ENCODE measurements at places on chromosomes 1 and 21.
A peak's percentile ranks its signal among the peaks of the same experiment; 100 is the strongest.

DNA sequence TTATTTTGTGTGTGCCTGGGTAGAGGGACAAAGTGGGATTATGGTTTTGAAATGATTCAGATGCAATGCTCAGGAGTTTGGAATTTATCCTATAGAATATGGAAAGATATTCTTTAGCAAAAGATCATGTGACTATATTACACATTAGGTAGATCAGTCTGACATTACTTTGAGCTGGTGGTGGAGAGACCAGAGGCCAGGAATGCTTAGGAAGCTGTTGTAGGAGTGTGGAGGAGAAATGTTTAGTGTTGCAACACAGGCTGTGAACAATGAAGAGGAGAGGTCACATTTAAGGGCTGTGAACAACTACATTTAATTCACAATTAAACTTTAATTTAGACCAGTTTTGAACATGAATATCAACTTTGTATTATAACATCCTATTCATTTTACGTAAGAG lies 45.3 kb upstream of the PODN start:
- DNase-seq, result peak; percentile 41

- DNase-seq, result no peak
Observed at GRCh38 chr1:160214481-160215140, 9.4 kb downstream of the PEA15 start.

DNA sequence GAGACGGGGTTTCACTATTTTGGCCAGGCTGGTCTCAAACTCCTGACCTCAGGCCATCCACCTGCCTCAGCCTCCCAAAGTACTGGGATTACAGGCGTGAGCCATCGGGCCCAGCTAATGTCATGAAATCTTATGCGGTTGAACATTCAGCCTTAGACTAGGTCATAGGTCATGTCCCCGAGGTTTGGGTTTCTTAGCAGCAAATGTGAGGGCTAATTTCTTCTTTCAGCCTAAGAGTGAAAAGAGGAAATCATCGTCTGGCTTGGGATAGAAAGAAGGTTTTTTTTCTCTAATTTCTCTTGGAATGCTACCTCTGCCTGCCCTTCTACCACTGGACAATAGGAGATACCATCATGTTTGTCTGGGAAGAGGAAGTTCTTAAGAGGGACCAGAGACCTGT lies 18.0 kb upstream of the PIK3CD start:
- DNase-seq, result no peak

DNA sequence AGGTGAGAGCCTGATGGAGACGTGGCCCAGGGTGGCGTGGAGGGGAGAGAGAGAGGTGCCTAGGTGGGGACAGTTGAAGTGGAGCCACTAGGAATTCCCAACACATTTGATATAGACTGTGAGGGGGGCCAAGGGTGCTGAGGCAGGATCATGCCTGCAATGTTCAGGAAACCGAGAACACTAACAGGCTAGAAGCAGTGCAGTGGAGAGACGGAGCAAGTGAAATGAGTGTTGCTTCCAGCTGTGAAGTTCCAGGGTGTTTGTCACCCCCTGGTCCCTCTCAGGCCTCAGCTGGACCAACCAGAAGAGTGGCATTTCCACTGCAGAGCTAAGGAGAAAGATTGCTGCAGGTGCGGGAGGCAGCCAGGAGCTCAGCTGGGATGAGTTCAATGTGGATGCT lies 127.1 kb downstream of the RIPK4 start:
- DNase-seq, result no peak

GRCh38 chr1:29055160-29055559 lies 68.5 kb downstream of the TMEM200B start:
- DNase-seq, result no peak

DNA sequence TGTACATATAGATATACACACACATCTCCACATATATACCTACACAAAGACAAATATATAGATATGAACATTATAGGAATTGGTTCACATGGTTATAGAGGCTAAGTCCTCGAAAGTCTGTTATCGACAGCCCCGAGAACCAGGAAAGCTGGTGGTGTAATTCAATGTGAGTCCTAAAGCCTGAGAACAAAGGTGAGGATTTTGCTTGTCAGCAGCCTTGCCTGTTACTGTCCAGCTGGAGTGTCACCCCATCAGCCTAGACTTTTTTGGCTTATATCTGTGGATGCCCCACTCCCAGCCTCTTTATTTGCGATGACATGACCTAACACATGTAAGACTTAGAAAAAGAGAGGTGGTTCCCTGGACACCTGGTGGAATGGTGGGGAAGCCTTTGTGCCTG lies 97.0 kb downstream of the GIPC2 start:
- no peak for DNase-seq

- no peak for DNase-seq
Observed at GRCh38 chr1:227777156-227777555, 38.3 kb upstream of the PRSS38 start.

- DNase-seq, result no peak
Observed at GRCh38 chr1:35334485-35334884, 66.0 kb downstream of the ZMYM4 start.

DNA sequence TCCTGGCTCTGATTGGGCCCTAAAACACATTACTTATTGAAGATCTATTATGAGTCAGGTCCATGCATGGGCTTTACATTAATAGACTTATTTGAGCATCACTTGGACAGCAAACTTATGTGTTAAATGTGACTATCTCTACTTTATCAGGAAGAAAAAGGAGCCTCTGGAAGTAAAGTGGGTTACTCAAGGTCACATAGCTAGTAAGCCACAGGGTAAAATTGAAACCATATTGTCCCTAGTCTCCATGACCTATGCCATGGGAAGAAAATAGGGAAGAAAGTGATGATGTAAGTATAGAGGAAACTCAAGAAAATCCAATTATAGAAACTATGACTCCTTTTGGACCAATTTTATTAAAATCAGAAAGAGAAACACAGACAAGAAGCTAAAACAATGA lies 555.3 kb downstream of the NUF2 start:
- no peak for DNase-seq

- DNase-seq, result no peak
Observed at GRCh38 chr1:100481303-100481702, 56.6 kb upstream of the GPR88 start.

- no peak for DNase-seq
Observed at GRCh38 chr1:180947499-180947885, 34.8 kb downstream of the KIAA1614 start.

GRCh38 chr1:186183219-186183618 lies 191.8 kb downstream of the TPR start:
- peak; percentile 96 for DNase-seq

DNA sequence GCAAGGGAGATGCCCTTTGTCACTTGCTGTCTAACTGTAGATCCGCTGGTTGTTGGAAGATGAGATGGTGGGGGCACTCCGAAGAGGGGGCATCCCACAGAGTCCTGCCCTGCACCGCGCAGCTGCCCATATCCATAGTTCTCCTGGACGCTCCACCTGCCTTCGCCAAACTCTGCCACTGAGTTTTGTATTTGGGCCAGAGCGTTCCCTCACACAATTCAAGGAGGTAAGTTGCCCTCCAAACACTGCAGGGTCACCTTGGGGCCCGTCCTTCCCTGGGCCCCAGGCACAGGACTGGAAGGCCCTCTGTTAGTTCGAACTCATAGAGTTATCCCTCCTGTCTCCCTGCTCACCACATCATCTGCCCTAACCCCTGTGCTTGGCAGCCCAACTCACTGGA lies 22.1 kb downstream of the HYI start:
- no peak for DNase-seq

GRCh38 chr1:205424901-205425600 lies 3.2 kb upstream of the LEMD1 start:
- DNase-seq, result no peak

DNA sequence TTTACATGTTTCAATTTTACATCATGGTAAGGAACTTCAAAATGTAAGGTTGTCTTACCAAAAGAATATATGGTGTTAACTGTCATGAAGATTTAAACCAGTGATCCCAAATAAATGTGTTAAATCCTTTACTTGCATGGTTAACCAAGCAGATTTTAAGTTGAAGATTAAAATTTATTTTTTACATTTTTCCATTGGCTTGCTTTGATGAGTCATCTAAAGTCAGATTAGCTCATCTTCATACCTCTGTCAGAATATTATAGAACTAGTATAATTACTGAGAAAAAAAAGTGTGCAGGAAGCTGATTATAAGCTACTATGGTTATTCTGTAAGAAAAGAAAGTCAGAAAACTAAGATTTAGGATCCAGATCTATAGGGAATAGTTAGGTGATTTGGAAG lies 95.3 kb upstream of the DPH5 start:
- no peak for DNase-seq

- DNase-seq, result no peak
Observed at GRCh38 chr1:59690171-59690930, 124.4 kb upstream of the HOOK1 start.
